Activated CD4-positive, CD25-positive, alpha-beta regulatory T cell treated with anti-CD3 and anti-CD28 coated beads, Interleukin-2, amount 50 U/mL, for 72 hours (primary cell): ENCODE measurements at places on chromosomes 5 and 9.

GRCh38 chr5:138264183-138264582, 10.2 kb downstream of the GFRA3 start:
- DNase-seq, result no peak

DNA sequence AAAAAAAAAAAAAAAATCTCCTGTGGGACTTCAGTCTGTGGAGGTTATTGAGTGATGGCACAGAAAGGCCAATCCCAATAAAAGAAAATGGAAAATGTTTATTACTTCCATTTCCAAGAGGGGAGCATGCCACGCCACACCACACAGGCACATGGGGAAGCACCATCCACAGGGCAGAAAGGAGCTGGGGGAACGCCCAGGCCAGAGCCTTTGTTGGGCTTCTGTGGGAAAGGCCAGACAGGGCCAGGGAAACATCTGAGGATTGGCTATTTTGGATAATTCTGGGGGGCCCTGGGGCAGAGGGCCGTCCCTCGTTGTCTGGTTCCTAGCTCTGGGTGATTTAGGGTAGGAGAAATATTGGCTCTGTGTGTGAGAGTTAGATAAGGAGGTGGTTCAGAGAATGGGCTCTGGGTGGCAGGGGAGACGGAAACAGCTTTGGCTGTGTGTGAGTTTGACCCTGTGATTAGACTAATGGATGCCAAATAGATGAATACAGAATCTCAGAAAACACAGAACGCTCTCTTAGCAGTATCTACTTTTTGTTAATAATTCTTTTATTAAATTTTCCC, 49.0 kb upstream of the ABL1 start:
- no peak for DNase-seq

GRCh38 chr9:85553475-85553874, 188.3 kb downstream of the AGTPBP1 start:
- no peak for DNase-seq

- DNase-seq, result no peak
These were observed 251.3 kb downstream of the GAS1 start for GRCh38 chr9:86695910-86696424.

DNA sequence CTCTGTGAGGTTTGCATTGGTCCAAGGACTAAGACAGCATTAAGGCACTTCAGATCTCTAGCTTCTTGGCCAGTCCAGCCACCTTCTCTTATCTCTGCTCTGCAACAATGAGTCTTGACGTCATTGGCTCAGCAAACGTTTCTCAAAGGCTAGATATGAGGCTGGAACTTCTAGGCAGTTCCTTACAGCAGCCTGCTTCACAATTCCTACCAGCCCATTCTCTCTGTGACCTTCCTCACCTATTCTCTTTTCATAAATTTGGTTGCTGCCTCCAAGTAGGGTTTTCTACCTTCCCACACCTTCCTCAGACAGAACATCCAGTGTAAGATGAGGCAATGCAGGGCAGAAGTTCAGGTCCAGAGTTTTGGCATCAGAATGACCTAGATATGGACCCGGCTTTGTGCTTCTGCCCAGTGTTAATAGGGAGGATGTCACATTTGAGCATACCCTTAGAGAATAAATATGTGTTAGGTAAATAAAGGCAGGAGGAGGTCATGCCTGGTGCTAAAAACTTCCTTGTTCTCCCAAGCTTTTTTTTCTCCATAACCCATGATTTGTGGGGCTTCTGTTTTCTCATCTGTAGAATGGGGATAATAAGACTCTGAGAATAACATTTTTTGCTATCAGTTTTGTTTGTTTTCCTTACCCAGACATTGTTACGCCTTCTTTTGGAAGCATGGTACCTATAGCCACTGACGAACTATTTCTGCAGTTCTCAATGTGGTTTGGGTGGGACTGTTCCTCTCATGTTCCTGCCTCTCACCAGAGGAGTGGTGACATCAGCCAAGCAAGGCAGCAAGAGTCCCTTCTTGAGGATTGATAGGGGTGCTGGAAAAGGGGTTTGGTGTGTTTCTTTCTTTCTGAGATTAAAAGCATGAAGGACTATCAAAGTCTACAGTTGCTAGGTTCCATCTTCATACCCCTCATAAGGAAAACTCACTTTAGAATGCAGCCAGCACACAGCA, 220.6 kb upstream of the TRIM32 start:
- no peak for DNase-seq

DNA sequence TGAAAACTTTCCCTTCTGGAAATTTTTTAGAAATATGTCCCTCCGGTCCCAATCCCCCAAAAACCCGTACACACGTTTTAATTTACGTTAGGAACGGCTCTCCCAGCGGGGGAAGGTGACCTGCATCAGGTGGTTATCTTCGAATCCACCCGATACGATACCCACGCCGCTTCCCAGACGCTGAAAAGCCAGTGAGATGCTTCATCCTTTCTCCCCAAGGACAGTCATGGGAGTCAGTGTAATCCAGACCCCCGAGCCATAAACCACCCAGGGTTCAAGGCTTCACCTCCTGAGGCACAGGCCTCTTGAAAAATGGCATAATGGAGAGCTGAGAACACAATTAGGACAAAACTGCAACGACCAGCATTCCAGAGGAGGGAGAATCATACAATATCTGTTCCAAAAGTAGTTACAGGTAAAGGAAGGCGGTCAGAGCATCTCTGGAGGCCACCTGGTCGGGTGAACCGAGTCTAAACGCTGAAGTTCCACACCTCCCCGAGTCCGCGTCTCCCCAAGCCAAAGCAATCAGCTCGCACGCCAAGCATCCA, 857 bp downstream of the FAM169A start:
- no peak for DNase-seq
